ENCODE measurements at places on chromosomes 5 and 9. TPM values are rescaled to one million over a fixed set of nuclear protein-coding genes. Genes with fewer than 3 reads are reported as not detected.

The SH3PXD2B gene
- 7.2 TPM for total RNA-seq

The DTWD2 gene
- 7.4 TPM for total RNA-seq

The TTC23L gene
- total RNA-seq: 0.28 TPM

The FBLL1 gene
- total RNA-seq: not detected

The IL17B gene
- 2.9 TPM for total RNA-seq
